Fibroblast of skin of right quadriceps (primary cell): ENCODE measurements at places on chromosomes 1 and 21.

- no peak for DNase-seq
These were observed 9.2 kb downstream of the SMIM12 start for GRCh38 chr1:34850382-34850781.

- DNase-seq, result peak; percentile 71
These were observed 76.4 kb downstream of the FHAD1 start for GRCh38 chr1:15323351-15323988.

DNA sequence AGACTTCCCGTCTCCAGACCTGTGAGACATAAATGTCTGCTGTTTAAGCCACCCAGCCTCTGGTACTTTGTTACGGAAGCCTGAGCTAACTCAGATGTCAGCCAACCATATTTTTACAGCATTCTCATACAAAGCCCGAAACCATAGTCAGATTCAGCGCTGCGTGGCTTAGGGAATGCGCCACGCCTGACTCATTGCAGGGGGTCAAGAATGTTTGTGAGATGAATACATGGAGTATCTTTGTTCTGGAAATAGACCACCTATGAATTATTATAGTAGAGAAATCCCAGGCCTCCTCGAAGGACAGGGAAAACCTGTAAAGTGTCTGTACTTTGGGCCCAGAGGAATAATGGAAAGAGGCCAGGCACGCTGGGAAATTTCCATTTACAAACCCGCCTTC is 434.8 kb downstream of the CAMTA1 start:
- DNase-seq, result peak; percentile 91

DNA sequence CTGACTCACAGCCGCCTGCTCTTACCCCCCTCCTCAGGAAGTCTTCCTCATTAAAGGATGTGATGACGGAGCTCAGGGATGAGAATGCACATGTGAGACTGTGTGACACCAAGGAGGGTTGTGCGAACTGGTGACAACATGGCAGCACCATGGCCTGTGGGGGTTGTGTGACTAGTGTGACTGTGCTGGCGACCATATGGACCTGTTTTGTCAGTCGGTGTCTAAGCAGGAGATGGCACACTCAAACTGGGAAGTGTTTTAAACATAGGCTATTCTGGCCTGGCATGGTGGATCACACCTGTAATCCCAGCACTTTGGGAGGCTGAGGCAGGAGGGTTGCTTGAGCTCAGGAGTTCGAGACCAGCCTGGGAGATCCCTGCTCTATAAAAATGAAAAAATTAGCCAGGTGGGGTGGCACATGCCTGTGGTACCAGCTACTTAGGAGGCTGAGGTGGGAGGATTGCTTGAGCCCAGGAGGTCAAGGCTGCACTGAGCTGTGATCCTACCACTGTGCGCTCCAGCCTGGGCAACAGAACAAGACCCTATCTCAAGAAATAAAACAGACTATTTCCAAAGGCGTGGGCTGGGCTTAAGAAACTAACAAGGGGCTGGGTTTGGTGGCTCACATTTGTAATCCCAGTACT is 7.4 kb downstream of the TRNP1 start:
- peak; percentile 75 for DNase-seq

- no peak for DNase-seq
These were observed 272.9 kb downstream of the ADGRL2 start for GRCh38 chr1:82073659-82074058.

DNA sequence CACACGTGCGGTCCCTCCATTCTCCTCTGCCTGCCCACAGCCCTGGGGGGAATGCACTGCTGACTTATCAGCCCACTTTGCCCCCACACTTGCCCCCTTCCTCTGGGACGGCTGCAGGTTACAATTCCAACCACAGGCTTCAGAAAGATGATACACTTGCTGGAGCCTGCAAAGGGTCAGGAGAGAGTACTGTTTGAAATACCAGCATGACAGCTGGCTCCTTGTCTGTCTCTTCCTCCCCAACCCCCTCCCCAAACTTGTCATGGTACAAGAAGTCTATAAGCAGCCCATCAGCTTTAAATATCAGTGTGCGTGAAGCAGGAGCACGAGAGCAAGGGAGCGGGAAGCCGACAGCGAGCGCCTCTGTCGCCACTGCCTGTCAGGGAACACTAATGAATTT is 62.4 kb downstream of the ERI3 start:
- DNase-seq, result no peak

DNA sequence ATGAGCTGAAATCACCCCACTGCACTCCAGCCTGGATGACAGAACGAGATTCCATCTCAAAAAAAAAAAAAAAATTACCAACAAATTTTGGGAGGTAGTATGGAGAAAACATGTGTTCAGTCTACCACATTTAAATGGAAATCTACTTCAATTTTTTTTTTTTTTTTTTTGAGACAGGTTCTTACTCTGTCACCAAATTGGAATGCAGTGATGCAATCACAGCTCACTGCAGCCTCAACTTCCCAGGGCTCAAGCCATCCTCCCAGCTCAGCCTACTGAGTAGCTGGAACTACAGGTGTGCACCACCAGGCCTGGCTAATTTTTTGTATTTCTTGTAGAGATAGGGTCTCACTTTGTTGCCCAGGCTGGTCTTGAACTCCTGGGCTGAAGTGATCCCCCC is 82.1 kb downstream of the GFI1 start:
- DNase-seq, result peak; percentile 8

- DNase-seq, result no peak
These were observed 4.2 kb upstream of the ANGPTL7 start for GRCh38 chr1:11184973-11185372.

DNA sequence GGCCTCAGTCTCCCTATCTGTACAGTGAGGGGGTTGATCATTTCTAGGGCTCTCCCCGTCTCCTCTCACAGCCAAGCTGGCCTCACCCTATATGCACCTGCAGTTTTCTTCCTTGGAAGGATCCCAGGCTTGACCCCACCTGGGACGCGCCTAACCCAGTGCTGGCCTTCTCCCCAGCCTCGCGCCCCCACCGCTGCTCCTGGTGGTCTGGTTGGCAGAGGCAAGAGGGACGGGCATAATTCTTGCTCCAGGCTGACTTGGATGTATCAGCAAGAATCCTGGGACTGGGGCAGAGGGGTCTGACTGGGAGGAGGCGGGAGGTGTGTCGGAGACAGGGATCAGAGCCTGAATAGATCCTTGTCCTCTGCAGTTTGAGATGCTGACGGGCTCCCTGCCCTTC is 25.2 kb downstream of the RPS6KA1 start:
- DNase-seq, result no peak
